NCI-H226 (cell line): ENCODE measurements at places on chromosomes 7 and 10.

GRCh38 chr7:294440-295154 is 4.6 kb downstream of the FOXL3 start:
- no peak for DNase-seq

- no peak for DNase-seq
These were observed 64.6 kb downstream of the HERPUD2 start for GRCh38 chr7:35630024-35630972.

DNA sequence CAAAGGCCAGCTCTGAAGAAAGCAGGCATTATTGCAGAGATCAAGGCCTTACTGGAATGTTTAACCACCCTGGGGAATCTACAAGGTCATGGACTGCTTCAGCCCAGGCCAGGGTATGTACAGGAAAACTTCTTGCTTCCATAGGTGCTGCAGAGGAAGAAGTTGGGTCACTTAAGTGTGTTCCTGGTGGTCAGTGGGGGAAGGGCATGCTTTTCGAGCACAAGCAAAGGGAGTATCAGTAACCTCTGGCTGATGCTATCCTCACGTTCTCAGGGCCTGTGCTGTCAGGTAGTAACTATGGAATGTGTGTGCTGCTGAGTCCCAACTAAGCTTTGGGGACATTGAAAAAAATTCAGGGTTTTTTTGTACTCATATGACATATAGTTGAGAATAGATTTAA is 234.0 kb upstream of the SP4 start:
- DNase-seq: no peak

DNA sequence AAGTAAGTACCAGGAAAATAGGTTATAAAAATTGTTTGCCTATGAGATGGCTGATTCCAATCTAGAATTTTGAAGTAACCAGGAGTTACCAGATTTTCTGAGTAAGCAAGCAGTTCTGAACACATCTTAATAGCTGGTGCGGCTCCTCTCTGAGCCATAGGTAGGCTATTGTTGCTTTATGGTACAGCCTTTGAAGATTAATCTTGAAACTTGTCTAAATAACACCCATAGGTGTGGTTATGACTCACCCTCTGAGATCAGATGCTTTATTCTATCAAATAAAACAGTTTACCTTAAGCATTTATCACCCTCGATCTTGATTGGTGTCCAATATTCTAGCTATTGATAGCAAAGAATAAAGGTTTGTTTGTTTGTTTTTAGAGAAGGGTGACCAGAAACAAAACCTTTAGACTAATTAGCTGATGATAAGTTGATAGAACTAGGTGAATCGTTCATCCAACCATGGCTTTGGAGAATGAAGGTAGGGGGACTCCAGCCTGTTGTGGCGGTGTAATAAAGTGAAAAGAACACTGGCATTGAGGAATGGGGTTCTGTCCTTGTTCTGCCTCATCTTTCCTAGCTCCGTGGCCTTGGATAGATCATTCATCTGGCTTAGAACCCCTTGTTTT is 72.2 kb downstream of the VTI1A start:
- DNase-seq: no peak

DNA sequence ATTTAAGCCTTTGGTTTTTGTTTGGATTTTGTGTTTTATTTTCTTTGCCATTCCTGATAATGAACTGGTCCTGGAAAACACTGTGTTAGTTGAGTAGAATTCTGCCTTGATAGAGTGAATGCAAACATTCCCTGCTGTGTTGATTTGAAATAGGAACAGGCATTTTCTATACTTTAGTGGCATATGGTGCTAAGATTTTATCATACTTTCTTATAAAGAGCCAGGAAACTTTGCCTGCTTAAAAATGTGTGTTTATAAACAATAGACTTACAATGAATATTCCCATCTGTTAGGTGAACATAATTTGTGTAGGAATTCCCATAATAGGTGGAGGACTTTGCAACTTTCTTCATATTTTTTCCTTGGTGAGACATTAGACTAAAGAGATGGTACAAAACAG is 333.3 kb downstream of the SDK1 start:
- DNase-seq: no peak

- no peak for DNase-seq
These were observed 107.7 kb upstream of the KLF6 start for GRCh38 chr10:3892440-3893425.

DNA sequence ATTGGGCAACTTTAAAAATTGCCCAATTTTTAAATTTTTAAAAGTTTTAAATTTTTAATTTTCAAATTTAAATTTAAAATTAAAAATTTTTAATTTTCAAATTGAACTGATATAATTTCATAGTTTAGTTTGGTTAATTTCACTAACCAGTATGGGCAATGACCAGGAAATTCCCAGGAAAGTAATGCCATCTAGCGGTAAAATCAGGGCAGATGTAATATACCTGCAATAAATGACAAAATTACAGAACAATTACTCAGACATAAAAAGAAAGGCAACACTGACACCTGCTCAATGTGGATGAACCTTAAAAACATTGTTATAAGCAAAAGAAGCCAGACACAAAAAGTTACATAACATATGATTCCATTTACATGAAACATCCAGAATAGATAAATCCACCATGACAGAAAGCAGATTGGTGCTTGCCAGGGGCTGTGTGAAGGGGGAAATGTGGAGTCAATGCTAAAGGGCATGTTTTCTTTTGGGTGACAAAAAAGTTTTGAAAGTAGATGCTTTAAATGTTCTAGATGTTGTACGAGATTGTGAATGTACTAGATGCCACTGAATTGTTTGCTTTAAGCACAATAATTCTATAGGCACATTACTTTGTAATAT is 28.6 kb upstream of the SLC16A12 start:
- no peak for DNase-seq

DNA sequence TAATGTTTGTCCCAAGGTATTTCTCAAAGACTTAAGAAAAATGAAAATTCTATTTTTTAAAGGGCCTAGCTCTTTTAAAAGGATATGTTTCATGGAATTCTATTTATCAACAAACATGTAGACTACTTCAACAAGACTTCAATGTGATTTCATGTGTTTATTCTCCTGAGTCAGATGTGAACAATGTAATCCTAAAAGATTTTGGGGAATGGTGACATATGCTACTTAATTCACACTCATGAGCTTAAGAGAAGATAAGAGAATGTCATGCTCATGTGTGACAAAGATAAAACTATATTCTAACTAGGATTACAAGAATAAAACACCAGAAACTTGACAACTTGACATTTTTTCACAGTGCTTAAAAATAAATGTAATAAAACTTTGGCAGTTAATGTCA is 127.5 kb downstream of the TES start:
- no peak for DNase-seq

- DNase-seq: no peak
These were observed 228.2 kb upstream of the SEMA3A start for GRCh38 chr7:84422790-84423189.

- DNase-seq: no peak
These were observed 105.3 kb downstream of the CYTH3 start for GRCh38 chr7:6167004-6167551.

- DNase-seq: peak; percentile 99
These were observed 72.6 kb downstream of the OSBPL3 start for GRCh38 chr7:24907311-24907886.

DNA sequence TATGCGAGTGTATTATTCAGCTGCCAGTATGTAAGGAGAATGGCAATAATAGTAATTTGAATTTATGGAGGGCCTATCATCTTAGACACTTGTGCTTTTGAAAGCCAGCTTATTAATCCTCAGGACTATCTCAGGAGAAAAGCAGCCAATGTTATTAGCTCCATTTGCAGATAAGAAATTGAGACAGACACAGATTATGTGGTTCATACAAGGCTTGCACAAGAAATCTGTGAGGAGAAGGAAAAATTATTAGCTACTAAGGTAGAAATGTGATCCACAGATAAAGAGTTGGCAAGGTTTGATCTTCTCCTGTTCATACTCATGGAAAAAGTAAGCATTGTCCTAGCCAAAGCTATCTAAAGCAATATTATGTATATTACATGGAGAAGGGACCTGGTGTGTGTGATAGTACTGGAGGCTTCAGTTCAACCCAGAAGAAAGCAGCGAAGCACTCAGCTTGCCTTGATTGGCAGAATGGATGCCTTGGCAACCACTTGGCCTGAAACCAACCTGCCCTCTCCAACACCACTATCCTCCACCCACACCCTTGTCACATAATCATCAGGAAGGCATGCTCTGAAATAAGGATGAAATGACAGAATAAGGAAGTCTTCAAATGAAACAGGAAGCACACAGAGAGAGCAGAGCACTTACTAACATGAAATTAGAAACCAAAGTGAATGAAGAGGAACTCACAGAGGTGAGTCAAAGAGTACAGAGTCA is 18.0 kb downstream of the MACC1 start:
- peak; percentile 96 for DNase-seq

DNA sequence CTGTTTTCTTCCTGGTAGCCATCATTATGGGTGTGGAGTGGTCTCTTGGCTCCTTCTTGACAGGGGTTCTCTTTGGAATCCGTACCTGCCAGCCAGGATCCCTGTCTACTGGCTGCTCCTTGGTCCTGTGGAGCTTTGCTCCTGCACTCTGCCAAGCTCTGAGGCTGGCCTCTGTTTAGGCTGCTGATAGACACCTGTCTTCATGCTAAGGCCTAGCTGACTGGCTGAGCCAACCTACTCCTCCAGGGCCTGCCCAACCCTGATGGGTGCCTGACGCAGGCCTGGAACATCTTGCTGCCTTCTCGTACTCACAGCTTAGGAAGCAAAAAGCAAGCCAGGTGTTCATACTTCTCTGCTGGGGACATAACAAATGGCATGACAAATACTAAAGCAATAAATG is 333.6 kb upstream of the ZNF32 start:
- DNase-seq: no peak
